Common myeloid progenitor, CD34-positive (primary cell): ENCODE measurements at places on chromosomes 6 and 20.

GRCh38 chr6:36976007-36976264 lies 10.1 kb downstream of the MTCH1 start:
- no peak for DNase-seq

DNA sequence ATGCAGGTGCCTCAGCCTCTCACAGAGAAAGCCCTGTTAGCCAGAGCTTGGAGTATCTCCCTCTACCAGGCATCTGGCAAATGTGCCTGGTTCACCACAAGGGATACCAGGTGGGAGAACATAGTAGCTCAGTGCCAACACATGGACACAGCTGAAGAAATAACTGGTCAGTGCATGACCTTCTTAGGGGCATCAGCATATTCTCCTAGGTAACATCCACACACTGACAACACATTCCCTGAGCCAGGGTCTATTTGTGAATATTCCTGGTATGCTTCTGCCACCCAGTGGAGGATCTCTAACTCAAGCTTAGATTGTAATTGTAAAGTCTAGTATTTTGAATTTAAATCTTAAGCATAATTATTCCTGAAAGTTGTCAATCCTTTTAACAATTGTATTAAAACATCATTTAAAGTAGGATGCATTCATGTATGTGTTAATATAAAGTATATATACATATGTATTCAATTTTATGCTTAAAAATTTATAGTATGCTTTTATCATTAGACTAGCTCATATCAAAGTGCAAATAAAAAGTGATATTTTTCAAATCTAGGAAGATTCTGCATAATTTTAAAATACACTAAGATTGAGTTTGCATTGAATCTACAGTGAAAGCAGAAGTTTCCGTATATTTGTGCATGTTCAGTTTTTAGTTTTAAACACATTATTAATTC lies 45.3 kb upstream of the COL21A1 start:
- DNase-seq: peak; percentile 39

DNA sequence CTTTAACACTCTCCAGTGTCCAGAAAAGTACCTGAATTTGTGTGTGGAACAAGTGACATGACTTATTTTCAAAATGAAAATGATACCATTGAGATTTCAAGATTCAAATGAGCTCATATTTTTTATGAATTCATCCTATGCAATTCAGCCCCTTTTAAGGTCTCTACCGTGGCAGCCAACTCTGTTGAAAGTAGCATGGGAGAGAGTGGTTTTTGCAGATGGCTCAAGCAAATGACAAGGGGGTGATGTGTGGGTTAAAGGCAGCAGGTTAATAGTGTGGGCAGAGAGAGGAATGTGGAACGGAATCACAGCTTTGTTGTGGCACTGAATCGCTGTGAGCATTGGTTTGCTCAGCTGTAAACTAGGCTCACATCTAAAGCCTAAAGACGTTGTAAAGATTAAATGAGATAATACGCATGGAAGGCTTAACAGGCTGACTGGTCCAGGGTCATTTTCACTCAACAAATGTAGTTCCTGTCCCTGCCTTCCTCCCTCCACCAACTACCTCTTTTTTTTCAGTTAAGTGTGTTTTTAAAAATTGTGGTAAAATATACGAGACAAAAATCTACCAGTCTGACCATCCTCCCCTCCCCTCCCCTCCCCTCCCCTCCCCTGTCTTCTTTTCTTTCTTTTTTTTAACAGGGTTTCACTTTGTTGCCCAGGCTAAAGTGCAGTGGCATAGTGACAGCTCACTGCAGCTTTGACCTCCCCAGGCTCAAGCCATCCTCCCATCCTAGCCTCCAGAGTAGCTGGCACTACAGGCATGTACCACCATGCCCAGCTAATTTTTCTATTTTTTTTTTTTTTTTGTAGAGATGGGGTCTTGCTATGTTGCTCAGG lies 114.7 kb upstream of the ZNF217 start:
- no peak for DNase-seq

DNA sequence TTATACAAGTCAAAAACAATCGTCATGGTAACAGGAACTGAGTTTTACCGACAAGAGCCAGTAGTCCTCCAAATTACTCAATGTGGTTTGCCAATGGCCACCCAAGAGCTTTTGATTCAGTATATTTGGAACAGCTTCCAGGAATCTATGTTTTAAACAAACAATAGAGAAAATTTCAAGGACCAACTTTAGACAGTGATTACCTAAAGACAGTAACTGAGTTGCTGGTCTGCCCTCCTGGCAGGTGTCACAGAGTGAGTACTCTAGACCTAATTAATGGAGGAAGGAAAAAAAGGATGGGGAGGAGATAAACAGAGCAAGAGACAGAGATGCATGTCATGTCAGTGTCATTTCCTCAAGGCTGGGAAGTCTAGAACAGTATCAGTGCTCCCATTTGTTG lies 361.3 kb upstream of the BTBD3 start:
- no peak for DNase-seq

- DNase-seq: no peak
These were observed 177.0 kb downstream of the TTLL2 start for GRCh38 chr6:167501831-167502385.

DNA sequence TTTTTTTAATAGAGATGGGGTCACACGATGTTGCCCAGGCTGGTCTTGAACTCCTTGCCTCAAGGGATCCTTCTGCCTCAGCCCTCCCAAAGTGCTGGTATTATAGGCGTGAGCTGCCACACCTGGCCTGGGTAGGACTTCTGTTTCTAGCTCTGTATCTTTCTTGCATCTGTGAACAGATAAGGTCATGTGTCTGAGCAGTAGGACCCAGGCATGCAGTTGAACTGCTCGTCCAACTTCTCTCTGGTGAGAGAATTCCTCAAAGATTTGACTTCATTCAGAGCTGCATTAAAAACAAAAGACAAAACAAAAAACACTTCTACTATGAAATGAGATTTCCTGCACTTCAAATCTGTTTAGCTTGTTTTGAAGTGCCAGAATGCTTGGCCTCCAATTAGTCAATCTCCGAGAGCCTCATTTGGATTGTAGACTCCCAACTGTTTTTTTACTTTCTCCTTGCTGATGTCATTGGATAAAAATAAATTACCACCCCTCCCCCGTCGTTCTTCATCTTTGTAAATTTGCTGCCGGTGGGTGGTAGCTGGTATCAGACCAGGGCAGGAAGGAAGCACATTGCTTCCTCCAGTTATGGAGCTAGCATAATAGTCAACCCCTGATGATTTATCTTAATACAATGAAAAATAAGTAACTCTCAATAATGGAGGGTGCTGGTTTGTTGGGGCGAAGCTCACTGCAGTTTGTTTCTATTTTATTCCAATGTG lies 17.6 kb downstream of the CD109 start:
- peak; percentile 94 for DNase-seq
